ENCODE measurements at places on chromosomes 1 and 21.

GRCh38 chr1:191804311-191804710 lies 354.0 kb upstream of the RGS18 start:
- no peak for DNase-seq

- peak; percentile 46 for DNase-seq
These were observed 125.9 kb upstream of the ZBTB40 start for GRCh38 chr1:22325531-22326371.

GRCh38 chr1:172540635-172541034 lies 7.7 kb downstream of the SUCO start:
- DNase-seq: no peak

DNA sequence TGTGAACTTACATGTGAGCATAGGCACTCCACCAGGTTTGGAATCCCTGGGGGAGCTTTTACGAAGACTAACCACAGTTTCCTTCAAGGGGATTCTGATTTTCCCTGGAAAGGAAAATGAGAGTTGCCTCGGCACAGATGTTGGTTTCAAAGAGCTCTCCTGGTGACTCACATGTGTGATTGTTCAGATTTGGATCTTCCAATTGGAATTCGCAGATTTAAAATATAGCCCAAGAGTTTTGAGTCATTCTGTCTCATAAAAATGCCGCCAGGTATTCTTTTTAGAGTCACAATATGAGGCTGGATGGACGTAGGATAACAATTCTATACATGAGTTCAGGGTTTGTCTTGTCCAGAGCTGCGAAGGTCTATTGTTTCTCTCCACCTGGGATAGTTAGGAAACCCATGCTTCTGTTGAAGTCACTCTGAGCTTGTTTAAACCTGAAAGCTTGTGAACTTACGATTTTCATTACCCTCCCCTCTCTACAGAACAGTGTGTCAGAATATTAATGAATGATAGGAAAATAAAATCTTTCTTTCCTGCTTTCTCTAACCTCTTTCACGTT lies 64.9 kb downstream of the TGFB2 start:
- DNase-seq: no peak

- no peak for DNase-seq
These were observed 27.2 kb downstream of the RCC2 start for GRCh38 chr1:17412093-17412870.

GRCh38 chr1:240031414-240031813 lies 60.3 kb upstream of the FMN2 start:
- DNase-seq: no peak

DNA sequence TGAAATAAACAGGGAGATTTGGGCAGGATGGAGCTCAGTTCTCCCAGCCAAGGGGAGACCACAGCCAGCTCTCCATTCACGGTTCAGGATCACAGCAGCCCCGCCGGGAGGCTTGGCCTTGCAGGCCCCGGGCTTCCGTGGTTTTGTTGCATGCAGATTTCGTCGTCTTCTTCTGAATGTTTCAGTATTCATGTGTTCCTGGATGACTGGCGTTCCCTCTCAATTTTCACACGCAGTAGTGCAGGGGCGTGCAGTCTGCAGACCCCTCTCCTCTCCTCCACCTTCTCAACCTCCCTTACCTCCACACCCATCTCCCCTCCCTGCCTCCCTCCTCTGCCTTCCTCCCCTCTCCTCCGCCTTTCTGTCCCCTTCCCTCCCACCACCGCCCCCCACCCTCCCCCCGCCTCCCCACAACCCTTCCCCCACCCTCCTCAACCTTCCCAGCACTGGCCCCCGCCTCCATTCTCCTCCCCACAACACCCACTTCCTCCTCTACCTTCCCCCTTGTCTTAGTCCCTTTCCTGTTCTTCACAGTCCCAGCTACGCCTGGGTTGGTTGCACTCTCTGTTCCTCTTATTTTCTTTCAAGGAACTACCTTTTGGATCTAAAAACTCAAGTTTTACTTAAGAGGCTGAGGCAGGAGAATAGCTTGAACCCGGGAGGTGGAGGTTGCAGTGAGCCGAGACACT lies 8.4 kb upstream of the SLC19A1 start:
- no peak for DNase-seq

DNA sequence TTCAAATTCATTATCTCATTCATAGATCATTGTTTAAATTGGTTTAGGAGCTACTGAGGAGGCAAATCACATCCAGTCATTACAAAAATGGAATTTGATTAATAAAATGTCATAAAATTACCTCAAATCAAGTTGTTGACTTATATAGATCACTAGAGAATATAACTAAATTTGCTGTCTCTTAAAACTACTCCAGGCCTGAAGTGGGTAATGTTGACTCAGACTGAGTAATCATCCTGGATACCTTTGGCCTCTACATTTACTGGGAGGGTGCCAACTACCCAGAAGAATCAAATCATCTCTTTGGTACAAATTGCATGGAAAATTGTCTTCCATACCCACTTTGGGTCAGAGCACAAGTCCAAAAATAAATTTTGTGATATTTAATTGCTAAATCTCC lies 191.2 kb upstream of the GREM2 start:
- DNase-seq: no peak

DNA sequence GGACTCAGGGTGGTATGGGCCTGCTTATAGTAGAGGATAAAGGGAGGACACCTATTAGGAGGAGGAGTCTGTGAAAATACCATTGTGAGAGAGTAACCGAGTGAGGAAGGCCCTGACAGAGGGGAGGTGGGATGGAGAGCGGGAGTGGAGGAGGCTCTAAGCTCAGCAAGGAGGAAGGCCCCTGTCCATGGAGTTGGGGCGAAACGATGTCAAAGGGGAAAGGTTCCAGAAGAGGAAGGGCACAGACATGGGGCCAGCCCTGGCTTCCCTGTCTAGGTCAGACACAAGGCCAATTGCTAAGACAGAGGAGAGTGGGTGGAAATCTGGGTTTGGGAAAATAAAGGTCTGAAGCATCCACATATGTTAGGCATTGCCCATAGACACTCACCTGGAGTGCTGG lies 44.2 kb downstream of the ELK4 start:
- peak; percentile 18 for DNase-seq

DNA sequence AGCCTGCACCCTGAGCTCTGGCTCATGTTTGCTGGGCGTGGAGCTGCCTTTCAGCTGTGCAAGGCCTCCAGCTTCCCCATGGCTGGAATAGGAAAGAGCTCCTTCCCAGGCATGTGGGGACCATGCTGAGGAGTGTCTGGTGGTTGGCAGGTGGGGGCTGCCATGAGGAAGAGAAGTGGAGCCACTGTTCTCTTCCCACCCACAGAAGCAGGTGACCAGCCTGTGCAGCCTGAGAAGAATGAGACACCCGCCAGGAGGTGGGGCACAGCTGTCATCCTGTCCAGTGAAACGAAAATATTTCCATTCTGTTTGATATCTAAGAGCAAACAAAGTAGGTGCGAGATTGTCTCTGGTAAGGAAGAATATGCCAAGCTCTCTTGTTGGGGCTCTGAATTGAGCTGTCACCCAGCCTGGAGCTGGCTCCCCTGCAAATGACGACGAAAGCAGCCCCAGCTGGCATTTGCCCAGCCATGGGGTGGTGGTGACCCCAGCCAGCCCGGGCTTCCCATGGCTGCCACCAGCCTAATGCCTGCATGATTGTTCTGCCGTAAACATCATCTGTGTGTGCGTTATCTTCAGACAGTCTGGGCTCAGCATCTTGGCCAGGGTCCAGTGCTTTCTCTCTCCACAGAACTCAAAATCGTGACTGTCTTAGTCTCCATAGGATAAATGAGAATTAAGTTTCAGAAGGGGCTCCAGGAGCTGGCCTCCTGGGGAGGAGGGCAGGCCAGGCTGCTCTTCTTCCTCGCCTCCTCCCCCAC lies 429.8 kb upstream of the VAMP3 start:
- DNase-seq: no peak

DNA sequence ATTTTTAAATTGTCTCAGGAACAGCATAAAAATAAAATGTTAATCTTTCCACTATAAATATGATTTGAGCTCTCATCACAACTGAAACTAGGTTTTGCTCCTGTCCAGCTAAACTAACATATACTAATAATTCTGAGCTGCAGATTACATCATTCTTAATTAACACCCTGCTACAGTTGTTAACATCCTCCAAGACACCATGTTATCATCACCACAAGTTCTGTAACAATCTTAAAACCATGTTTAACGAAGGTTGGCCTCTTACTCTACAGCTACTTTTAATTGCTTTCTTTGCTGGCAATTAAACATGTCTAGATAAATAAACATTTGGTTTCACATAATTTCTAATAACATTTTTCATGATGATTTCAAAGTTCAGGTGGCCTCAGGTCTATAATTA lies 240.9 kb downstream of the FAF1 start:
- DNase-seq: no peak

- DNase-seq: no peak
These were observed 52.1 kb upstream of the SLC44A3 start for GRCh38 chr1:94768036-94768435.

- no peak for DNase-seq
These were observed 46.0 kb upstream of the WNT4 start for GRCh38 chr1:22188914-22189313.

DNA sequence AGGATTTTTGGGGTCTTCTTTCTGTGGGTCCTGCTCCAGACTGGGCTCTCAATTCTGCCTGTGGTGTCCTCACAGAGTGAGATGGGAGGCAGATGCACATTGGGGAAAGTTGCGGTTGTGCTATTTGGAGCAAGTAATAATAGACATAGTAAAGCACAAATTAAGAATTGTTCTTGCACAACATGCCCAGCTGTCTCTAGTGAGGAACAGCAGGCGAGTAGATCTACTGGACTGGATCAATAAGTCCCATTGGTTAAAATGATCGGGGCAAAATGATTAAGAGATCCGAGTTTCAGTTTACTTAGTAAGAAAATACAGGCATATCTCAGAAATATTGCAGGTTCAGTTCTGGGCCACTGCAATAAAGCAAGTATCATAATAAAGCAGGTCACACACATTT lies 448.3 kb upstream of the PROX1 start:
- no peak for DNase-seq

- DNase-seq: no peak
These were observed 285.6 kb downstream of the GRIK1 start for GRCh38 chr21:29654203-29654602.

DNA sequence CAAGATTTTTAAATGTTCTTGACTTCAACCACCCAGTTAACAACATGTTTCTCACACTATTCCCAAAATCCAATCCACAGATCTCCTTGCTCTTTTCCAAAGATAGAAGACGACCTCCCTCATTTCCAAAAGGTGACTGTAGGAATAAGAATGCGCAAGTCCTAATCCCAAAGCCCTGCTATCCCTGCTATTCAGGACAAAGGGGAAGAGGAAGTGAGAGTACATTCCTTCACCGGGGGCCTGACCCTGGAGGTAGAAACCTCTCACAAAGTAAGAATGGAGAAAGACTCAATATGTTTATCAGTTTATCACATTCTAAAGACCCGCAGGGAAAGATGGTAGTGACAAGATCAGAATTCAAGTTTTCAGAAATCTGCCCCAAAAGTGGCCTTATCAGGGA lies 55.7 kb downstream of the PLEKHA6 start:
- DNase-seq: no peak

DNA sequence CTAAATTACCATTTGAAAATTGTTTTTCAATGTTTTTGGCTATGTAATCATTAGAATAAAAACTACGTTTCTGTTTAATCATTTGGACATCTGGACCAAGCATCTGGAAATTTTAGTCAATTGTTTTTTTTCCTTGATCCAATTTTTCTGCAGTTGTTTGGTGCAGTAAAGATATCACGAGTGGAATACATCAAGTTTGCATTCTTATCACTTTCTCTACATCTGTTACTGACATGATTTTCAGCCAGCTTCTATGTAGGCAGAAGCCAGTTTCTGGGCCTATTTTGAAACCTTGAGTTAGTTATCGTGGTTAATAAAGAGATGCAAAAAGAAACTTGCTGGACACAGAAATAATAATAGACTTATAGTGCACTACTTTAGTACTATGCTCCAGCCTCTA lies 277.9 kb upstream of the ADAMTS5 start:
- no peak for DNase-seq

DNA sequence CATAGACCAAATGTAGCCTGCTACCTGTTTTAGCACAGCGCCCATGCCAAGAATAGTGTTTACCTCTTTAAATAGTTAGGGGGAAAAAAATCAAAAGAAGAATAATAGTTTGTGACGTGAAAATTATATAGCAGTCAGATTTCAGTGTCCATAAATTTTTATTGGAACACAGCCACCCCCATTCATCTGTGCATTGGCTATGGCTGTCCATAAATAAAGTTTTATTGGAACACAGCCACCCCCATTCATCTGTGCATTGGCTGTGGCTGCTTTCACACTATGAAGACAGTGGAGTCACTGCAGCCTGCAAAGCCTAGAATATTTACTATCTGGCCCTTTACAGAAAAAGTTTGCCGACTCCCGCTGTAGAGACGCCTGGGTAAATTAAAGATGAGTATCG lies 20.9 kb downstream of the EPHX1 start:
- DNase-seq: no peak

DNA sequence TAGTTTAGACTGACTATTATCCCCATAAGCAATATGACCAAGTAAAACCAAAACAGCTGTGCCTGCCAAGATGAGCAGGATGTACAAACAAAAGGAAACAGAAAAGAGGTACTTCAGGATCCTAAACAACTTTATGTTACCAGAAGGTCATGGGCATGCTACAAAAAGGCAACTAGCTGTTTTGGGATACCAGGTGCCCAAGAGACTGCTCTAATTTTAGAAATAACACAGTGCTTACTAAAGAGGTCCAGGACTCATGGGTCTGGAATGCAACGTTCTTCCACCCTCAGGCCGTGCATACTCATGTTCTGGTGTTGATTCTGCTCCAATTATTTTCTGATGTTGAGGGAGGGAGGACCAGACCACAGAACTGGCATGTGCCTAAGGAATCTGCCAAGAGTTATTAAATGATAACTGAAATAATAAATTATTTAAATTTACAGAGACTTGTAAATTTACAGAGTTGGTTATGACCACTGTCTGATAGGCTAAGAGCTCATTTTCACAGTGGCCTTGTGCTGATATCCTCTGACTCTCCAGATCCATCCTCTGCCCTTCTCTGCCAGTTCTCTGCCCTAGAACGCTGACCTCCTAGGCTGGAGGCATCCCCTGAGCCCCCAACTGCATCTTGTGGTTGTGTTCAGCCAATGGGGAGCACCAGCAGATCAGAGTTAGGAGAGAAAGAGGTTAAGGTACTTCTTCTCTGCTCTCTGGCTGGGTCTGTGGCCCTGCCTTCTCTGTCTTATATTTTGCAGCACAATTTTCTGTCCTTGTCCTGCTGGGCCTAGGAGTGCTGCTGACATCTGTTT lies 37.7 kb upstream of the BCL10 start:
- no peak for DNase-seq
